HFFc6 (cell line): ENCODE measurements at places on chromosomes 6 and 20.
A peak's percentile ranks its signal among the peaks of the same experiment; 100 is the strongest.

DNA sequence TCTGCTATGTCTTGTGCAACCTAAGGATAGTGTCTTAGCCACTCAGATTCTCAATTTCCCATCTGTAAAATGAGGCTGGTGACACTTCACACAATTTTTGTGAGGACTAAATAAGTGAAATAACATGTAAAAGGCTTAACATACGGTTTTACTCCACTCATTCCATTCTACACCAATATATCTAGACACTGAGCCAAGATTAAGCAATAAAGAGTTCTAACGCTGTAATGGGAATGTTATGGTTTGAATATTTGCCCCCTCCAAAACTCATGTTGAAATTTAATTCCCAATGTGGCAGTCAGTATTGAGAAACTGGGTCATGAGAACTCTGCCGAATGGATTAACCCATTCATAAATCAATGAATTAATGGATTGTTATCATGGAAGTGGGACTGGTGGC lies 301.0 kb downstream of the HACE1 start:
- DNase-seq = no peak

GRCh38 chr6:42756722-42757121 lies 10.8 kb upstream of the TBCC start:
- no peak for DNase-seq

DNA sequence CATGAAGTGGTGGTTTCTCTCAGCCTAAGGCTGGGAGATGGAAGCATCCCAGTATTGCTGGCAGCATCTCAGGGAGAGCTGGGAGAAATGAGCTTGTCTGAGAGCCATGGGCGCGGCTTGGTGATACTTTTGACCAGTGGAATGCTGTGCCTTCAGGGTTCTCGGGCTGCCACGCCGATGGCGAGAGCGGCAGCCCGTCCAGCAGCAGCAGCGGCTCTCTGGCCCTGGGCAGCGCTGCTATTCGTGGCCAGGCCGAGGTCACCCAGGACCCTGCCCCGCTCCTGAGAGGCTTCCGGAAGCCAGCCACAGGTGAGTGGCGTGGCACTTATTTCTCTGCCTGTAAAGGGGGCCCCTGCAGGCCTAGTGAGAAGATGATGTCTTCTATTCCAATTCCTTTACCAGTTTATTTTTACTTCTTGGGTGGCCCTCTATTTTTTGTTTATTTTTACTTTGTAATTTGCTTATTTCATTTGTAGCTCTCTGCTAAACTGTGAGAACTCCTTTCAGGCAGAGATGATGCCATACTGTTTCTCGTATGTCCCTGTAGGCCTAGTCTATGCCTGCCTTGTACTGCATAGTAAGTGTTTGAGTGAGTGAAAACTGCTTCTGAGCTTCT lies 71.7 kb downstream of the ASXL1 start:
- no peak for DNase-seq

DNA sequence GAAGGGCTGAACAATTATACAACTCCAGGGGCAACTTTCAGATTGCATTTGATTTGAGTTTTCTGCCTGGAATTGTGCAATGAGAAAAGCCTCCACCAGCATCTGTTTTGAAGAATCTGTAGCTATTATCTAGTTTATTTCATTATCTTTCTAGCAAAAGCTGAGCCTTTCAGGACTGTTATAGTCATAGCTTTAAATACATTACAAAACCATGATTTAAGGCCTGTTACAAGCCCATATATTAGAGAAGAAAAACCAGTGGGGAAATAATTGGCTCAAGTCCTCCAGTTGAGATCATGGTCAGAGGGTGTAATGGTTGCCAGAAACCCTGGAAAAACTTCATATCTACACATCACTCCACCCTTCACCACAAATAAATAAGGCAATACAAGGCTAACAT lies 676.2 kb downstream of the HDGFL1 start:
- no peak for DNase-seq

DNA sequence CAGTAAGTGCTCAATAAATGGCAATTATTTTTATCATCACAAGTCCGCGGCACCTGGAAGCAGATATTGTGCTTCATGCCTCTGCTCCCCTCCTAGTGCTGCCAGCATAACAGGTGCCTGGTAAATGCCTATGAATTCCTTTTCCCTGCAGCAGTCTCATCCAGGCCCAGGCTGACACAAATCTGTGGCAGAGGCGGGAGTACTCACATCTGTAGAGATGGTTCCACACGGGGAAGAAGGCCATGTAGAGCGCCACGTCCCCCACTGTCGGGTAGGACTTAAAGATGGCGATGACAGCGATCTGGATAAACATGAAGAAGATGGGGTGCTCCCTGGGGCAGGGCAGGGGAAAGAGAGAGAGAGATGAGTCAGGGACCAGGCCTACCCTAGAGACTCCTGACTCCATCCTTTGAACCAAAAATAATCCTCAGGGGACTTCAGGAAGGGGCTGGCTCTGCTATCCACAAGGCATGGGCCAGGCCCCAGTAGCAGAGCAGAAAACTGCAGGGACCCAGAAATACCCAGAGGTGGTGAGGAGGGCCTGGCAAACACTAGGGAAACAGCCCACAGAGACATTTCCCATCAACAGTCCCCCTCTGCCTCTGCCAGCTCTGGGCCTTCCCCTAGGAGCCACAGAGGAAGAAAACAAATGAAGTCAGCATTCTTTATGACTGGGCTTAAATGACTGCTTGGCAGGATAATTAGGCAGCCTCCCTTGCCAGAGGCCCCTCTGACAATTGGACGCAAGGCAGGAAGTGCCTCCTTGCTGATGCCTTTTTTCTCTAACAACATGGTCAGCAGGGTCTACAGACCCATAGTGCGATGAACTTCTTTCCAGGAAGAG lies 23.0 kb downstream of the MAP1LC3A start:
- DNase-seq = peak; percentile 54

GRCh38 chr6:146312608-146313007 lies 231.0 kb upstream of the RAB32 start:
- no peak for DNase-seq

DNA sequence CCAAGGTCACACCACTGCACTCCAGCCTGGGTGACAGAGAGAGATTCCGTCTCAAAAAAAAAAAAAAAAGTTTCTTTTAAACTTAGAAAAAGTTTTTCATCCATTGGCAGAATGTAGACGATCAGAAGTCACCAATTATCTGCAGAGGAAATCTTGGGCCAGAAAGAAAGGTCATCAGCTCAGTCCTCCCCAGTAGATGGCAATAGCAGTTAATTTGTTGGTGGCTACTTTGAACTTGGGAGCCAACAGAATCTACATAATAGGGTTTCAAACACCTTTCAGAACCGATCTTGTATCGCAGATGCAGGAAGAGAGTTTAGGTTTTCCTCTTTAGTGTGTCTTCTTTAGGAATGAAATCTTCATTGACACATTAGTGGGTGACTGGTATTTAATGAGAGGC lies 41.7 kb downstream of the LBP start:
- DNase-seq = no peak
